Mesenteric fat pad (tissue), 1 donor: ENCODE measurements at places on chromosomes 6 and 20. TPM values are rescaled to one million over a fixed set of nuclear protein-coding genes. Genes with fewer than 3 reads are reported as not detected.

MEI4 gene
- not detected for total RNA-seq

CTCFL gene
- 0.16 TPM for total RNA-seq

- no peak for DNase-seq
These were observed 12.8 kb downstream of the NHSL1 start for GRCh38 chr6:138486249-138487101.

DNA sequence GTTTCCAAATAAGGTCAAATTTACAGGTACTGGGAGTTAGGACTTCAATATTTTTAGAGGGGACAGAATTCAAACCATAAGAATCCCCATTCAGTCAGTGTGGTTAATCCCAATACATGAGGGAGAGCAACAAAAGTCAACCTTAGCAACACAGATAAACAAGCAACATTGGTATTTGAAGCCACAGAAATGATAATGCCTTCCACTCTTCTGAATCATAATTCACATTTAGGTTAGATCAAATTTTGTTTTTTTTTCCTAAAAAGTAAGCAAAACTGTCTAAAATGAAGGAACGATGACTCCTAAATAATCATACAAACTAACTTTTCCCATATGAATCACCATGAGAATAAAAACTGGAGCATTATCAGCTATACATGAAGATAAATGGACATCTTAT lies 246.0 kb upstream of the TENT5A start:
- DNase-seq: no peak

- no peak for DNase-seq
These were observed 114.8 kb upstream of the CST7 start for GRCh38 chr20:24834310-24834709.

GRCh38 chr20:38091441-38092216 lies 58.1 kb downstream of the RPRD1B start:
- no peak for DNase-seq
